ENCODE measurements at places on chromosomes 5 and 9. TPM values are rescaled to one million over a fixed set of nuclear protein-coding genes. Genes with fewer than 3 reads are reported as not detected.
A peak's percentile ranks its signal among the peaks of the same experiment; 100 is the strongest.

CARTPT gene
- total RNA-seq, result not detected

GRCh38 chr5:103295871-103296270, 37.3 kb downstream of the MACIR start:
- no peaks in the 10 kb centered on the region for H3K36me3 ChIP-seq
- no peak overlapping the region for H3K4me3 ChIP-seq
- H3K27me3 ChIP-seq, result no peaks in the 10 kb centered on the region
- DNase-seq, result no peak

STK32A gene
- 1.3 TPM for total RNA-seq

PCAT7 gene
- total RNA-seq, result 13.1 TPM

DNA sequence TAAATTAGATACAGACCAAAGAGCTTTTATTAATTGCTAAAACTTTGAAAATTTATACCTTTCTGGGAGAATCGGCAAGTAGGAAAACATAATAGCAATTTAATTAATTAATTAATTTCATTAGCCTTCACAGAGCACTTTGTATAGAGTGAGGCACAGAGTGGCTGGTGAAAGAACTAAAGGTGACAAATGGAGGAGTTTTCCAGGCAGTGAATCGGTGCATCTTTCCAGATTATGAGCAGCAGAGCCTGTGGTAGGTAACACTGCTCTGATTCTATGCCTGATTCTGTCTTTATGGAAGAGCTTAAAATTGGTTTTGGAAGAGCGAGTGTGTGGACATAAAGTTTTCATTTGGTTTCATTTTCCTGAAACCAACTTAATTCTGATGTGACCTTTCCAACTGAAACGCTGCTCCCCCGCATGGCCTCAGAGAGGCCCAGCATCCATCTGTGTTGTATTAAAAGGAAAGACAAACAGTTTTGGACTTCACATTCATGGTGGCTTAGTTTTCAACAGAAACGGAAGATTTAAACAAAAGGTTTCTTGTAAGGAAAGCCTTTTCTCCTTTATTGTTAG, 188.9 kb upstream of the RPS23 start:
- peaks cover 18% of the 10 kb centered on the region for H3K4me1 ChIP-seq
- no peak for DNase-seq
- peak overlapping the region; percentile 61 for H3K27ac ChIP-seq
- peaks cover 6% of the 10 kb centered on the region for H3K36me3 ChIP-seq
- no peak overlapping the region for H3K4me3 ChIP-seq
- H3K27me3 ChIP-seq, result no peaks in the 10 kb centered on the region

DMRTA1 gene
- 7.7 TPM for total RNA-seq

DNA sequence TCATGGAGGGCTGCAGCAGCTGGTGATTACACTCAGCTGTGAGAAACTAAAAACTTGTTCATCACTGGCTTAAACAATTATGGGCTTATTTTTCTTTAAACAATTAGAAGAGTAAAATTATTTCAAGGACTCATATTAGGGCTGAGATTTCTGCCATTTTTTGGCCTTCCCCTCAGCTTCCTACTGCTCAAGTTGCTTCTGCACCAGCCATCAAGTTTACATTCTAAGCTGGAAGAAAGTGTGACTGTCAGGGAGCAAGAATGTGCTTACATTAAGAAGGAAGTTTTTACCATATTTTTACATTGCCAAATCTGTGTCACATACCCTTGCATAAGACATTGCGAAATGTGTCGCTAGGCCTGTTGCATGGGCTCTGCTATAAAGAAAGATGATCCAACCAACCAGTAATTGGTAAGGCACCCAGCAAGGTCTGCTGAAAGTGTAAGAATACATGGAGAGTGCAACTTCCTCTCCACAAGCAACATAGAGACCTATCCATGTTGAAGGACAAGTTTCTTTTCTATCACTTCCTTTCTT, 260.3 kb upstream of the CDH10 start:
- DNase-seq, result no peak
- H3K27me3 ChIP-seq, result no peaks in the 10 kb centered on the region
- no peaks in the 10 kb centered on the region for H3K36me3 ChIP-seq
- no peak overlapping the region for H3K27ac ChIP-seq
- H3K4me1 ChIP-seq, result no peaks in the 10 kb centered on the region
- no peak overlapping the region for H3K4me3 ChIP-seq

DNA sequence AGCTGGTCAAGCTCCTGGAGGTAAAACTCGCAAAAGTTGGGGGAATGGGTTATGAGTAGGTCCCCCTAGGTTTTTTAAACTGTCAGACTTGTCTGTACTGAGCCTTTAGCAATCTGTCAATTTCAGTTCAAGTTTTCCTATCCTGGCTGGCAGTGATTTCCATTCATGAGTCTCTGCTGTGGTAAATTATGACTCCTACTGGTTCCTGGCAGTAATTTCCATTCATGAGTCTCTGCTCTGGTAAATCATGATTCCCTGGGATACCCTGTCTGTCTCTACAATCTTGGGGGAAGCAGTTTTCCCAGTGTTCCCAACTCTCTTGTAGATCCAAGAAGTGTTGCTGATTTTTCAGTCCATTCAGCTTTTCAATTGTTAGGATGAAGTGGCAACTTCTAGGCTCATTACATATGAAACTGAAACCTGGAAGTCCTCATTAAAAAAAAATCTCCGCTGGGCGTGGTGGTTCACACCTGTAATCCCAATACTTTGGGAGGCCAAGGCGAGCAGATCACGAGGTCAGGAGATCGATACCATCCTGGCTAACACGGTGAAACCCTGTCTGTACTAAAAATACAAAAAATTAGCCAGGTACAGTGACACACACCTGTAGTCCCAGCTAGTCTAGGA, 91.3 kb upstream of the GPBP1 start:
- no peak overlapping the region for H3K27ac ChIP-seq
- no peak for DNase-seq
- no peak overlapping the region for H3K4me3 ChIP-seq
- no peaks in the 10 kb centered on the region for H3K36me3 ChIP-seq
- no peaks in the 10 kb centered on the region for H3K4me1 ChIP-seq

DNA sequence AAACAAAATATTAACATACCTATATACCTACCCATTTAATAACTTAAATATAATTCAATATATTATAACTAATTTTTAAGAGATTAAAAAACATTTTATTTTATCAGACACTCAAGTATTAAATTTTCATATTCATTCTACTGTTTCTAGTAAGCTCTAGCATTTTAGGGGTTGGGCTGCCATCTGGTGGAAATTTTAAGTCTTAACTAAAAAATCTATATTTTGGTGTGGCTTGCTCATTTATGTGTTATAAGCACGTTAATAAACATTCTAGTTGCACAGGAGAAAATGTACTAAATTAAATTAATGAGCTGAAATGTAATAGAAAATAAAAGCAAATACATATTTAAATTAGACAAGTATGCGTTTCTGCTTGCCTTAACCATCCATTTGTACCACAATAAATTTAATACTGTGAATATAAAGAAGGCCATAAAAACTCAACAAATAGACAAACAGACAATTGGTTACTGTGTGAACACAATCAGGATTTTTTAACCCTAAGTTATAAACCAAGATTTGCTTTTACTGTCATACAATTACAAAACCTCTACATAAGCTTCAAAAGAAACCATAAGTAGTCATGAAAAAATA, 1728.3 kb upstream of the CDH9 start:
- DNase-seq, result no peak
- H3K36me3 ChIP-seq, result no peaks in the 10 kb centered on the region
- no peaks in the 10 kb centered on the region for H3K27me3 ChIP-seq
- H3K4me1 ChIP-seq, result peaks cover 1% of the 10 kb centered on the region
- no peak overlapping the region for H3K4me3 ChIP-seq

DNA sequence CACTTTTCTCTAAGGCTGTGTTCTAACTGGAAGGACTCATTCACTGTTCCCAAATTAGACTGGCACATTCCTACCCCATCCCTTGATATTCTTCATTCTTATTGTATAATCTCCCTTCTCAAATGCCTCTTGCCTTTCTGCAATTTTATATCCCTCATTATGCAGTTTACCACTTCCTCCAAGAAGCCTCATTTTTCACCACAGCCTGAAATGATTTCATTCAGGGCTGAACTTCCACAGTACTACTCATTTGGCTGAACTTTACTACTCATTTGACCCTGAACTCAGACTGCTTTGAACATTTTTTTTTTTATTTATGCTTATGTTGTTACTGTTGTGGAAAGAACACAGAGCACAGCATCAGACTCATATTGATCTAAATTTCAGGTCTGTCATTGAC, 32.7 kb downstream of the GRIA1 start:
- H3K4me3 ChIP-seq, result no peak overlapping the region
- no peaks in the 10 kb centered on the region for H3K4me1 ChIP-seq
- H3K36me3 ChIP-seq, result no peaks in the 10 kb centered on the region

DNA sequence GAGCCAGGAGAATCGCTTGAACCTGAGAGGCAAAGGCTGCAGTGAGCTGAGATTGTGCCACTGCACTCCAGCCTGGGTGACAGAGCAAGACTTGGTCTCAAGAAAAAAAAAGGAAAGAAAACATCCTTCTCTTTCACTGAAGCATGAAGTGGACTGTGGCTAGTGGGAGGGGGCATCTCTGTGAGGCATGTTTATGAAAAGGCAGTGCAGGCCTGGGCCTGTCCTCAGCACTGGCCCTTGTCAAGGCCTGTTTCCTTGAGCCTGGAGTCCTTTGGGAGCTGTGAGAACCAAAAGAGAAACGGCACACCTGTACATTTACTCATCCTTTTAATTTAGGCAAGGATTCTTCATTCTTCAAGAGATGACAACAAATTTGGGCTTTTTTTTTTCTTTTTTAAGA, 18.3 kb upstream of the FUBP3 start:
- no peak overlapping the region for H3K4me3 ChIP-seq
- H3K27ac ChIP-seq, result no peak overlapping the region
- DNase-seq, result no peak
- no peaks in the 10 kb centered on the region for H3K36me3 ChIP-seq
- peaks cover 18% of the 10 kb centered on the region for H3K27me3 ChIP-seq

DNA sequence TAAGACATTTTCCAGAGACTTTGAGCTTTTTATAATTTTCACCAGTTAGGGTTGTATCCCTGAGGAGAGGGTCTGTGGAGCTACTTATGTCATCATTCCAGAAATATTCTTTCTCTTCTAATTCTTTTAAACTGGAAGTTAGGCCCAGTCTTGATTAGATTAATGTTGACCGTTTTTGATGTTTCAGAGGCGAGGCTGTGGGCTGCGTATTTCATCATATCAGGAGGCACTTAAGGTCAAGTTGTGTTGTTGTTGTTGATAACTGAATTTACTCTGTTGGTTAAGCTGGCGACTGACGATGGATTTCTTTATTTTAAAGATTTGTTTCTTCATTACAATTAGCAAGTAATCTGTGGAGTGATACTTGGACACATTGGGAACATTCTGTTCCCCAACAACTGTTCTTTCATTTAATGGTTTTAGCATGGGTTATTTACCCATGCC, 20.1 kb downstream of the IPO11 start:
- peaks cover 7% of the 10 kb centered on the region for H3K4me1 ChIP-seq
- DNase-seq, result no peak
- no peaks in the 10 kb centered on the region for H3K27me3 ChIP-seq

DNA sequence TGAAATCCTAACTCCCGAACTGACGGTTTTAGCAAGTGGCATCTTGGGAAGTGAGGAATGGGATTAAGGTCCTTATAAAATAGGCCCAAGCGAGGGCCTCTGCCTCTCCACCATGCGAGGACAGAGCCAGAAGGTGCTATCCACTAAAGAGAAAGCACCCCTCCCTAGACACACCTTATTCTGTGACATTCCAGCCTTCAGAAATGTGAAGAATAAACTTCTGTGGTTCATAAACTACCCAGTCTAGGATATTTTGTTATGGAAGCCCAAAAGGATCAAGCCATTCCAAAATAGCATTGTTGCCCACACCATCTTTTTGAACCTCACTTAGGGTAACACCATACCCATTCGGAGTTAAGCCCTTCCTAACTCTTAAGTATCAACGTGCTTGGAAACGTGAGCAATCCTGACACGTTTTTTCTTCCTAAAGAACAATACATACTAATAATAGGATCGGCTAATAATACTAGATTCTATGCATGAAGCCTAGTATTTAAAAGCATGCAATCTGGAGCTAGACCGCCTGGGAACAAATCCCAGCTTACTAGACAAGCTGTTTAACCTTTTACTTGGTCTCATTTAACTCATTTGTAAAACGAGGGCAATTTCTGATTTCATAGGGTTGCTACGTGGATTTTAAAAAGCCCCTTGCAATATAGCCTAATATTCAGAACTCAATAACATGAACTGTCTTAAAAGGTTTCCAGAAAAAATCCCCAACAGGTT, 1.1 kb upstream of the SMC2 start:
- H3K4me3 ChIP-seq, result peak overlapping the region; percentile 99
- H3K4me1 ChIP-seq, result peaks cover 32% of the 10 kb centered on the region
- H3K36me3 ChIP-seq, result no peaks in the 10 kb centered on the region
- no peak for DNase-seq
- peak overlapping the region; percentile 100 for H3K27ac ChIP-seq

DNA sequence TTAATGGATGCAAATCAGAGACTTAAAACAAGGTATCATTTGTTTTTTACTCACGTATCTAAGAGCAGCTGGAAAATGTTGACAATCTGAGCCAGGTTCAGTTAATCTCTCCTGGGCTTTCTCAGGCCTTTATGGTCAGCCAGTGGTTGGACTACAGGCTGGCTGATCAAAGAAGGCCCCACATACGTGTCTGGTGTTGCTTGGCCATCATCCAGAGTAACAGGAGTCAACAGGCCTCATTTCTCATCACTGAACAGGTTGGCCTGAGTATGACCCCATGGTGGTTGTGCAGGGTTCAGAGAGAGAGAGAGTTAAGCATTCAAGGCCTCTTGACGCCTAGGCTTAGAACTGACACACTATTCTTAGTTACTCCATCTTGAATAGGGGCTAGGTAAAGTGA, 97.0 kb upstream of the VLDLR start:
- H3K36me3 ChIP-seq, result peaks cover 3% of the 10 kb centered on the region
- H3K4me1 ChIP-seq, result peaks cover 2% of the 10 kb centered on the region
- H3K4me3 ChIP-seq, result no peak overlapping the region
- H3K27ac ChIP-seq, result no peak overlapping the region
- H3K27me3 ChIP-seq, result no peaks in the 10 kb centered on the region

SH3PXD2B gene
- total RNA-seq, result 72.4 TPM

DNA sequence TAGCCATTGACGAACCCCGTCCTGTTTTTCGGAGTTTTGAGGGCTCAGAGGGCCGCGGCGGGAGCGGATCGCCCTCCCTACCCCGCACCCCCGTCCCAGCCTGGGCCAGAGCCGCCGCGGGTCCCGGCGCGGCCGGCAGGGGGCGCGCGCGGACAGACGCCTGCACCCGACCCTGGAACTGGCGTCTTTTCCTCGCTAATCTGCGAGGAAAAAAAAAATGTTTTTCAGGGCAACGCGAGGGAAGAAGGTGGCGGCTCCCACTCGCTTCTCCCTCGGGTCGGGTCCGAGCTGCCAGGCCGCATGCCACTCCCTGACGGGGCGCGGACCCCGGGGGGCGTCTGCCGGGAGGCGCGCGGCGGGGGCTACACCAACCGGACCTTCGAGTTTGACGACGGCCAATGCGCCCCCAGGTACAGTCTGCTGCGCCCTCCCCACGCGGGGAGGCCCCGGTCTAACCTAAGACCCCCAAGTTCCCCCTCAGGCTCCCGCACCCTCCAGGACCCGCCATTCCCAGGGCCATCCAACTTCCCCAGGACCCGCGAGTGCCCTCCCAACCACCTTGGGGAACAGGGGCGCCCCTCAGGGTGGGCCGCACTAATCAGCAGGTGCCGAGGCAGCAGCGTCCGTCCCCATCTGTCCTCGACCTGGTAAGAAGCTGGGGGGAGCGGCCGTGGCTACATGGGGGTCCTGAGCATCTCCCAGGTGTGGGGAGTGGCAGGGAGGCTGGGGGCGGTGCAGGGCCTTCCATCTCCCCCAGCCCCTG, at the start of gene KCNT1:
KCNT1 (plus strand) TSS at position 227 of the 763 bp plus-strand sequence; CDS start at position 301, 74 bp downstream.
- H3K27ac ChIP-seq, result no peak within 1 kb of the TSS
- H3K4me1 ChIP-seq, result no peaks in the 10 kb centered on the region
- DNase-seq, result peak; percentile 84
- H3K4me3 ChIP-seq, result no peak within 1 kb of the TSS
